ENCODE measurements at places on chromosomes 1 and 21.

DNA sequence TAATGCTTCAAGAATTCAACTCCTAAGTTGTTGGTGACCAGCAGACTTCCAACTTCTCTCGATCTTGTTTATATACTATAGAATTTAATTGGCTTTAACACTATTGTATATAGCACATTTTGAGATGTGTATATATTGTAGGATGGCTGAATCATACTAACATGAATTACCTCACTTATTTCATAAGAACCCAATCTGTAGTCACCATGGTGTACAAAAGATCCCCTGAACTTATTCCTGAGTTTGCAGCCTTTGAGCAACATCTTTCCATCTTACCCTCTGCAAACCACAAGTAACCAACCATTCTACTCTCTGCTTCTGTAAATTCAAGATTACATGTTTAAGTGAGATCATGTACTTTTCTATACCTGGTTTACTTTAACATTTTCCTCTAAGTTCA, 12.3 kb downstream of the ZP4 start:
- no peak for DNase-seq

GRCh38 chr1:55623311-55623710, 408.1 kb upstream of the USP24 start:
- no peak for DNase-seq

GRCh38 chr1:230717251-230717650, 3.3 kb upstream of the AGT start:
- DNase-seq, result no peak

GRCh38 chr1:23210963-23211362, 6.3 kb downstream of the HTR1D start:
- DNase-seq, result no peak

DNA sequence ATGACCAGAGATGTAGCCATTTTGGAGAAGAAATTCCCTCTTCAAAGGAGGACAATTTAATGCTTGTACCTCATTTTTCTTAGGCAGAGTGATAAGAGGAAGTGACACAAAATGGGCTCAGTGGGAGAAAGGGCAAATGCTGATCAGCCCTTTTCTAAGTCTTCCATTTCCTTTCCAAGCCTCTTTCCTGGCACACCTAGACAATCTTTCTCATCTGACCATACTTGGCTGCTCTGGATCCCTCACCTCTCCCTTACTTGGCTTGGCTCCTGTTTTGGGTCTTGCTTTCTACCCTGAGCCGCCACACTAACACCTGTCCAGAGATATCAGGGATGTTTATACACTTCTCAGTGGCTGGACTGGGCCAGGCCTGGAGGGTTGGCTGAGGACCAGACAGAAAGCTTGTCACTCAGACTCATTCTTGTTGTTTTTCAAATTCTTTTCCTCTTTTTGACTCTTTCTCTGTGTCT, 13.1 kb downstream of the TXNIP start:
- DNase-seq, result no peak

- DNase-seq, result no peak
These were observed 18.0 kb upstream of the LRRC8D start for GRCh38 chr1:89802841-89803240.

GRCh38 chr1:9112961-9113880, 15.7 kb downstream of the GPR157 start:
- no peak for DNase-seq

DNA sequence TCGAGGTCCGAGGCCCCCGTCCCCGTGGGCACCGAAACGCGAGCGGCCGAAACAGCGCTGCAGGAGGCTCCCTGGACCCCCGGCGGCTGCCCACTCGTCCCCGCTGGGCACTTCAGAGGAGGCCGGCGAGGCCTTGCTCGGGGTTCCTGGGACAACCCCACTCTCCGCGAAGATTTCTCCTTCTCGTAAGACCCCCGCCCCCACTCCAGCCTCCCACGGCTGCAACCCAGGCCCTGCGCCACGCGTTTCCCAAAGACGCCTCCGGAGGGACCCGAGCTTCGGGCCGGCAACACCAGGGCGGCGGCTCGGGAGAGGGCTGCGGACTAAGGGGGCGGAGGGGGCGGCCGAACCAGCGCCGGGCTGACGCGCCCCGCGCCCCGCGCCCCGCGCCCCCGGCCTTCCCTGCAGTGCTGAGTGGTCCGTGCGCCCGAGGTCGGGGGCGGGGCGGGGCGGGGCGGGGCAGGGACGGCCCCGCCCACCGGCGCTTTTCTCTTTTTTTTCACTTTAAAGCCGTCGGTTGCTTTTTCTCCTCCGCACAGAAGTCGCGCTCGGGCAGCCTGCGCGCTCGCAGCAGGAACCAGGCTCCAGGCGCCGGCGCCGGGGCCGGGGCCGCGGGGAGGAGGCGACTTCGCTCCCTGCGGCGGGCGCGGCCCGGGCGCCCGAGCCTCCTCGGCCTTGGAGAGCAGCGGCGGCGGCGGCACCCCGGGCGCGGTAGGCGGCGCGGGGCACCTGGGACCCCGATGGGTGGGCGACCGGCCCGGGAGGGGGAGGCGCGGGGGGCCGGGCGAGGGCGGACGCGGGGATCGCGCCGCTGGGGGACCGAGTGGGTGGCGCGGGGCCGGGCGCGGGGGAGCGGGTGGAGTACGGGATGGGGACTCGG, at the start of gene SPSB1:
SPSB1 (plus strand) TSS at position 534 of the 880 bp plus-strand sequence. CDS start 62,998 bp downstream, outside the sequence.
- no peak for DNase-seq

GRCh38 chr1:28108001-28108400, 19.6 kb upstream of the EYA3 start:
- DNase-seq, result no peak

- DNase-seq, result no peak
These were observed 9.2 kb upstream of the PPFIA4 start for GRCh38 chr1:203017061-203017460.

GRCh38 chr1:240705579-240705978, 93.6 kb upstream of the GREM2 start:
- DNase-seq, result no peak

GRCh38 chr1:203045821-203046594, 19.7 kb downstream of the PPFIA4 start:
- no peak for DNase-seq

DNA sequence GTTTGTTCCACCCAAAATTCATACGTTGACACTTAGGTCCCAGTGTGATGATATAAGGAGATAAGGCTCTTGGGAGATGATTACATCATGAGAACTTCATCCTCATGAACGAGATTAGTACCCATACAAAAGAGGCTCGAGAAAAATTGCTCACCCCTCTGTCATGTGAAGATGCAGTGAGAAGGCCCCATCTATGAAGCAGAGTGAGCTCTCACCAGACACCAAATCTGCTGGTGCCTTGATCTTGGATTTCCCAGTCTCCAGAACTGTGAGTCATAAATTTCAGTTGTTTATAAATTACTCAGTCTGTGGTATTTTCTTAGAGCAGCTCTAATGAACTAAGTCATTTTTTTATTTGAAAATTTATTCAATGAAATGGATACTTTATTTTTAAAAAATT, 42.6 kb upstream of the USP25 start:
- peak; percentile 46 for DNase-seq

DNA sequence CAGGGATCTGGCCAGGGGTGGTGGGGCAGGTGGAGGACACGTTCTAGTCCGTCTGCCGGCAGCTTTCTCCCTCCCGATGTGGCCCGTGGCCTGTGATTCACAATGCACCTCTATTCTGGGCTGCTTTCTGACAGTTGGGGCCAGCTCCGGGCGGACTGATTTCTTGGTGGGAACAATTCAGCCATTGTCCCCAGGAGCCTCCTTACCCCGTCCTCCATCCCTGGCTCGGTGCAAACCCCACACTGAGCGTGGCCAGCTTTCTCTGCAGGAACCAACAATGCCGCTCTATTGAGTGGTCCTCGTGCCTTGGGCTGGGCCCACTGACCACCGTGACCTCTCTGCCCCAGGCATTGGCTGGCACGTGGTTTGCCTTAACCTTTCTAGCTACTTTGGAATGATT, 29.7 kb downstream of the PADI2 start:
- DNase-seq, result no peak

DNA sequence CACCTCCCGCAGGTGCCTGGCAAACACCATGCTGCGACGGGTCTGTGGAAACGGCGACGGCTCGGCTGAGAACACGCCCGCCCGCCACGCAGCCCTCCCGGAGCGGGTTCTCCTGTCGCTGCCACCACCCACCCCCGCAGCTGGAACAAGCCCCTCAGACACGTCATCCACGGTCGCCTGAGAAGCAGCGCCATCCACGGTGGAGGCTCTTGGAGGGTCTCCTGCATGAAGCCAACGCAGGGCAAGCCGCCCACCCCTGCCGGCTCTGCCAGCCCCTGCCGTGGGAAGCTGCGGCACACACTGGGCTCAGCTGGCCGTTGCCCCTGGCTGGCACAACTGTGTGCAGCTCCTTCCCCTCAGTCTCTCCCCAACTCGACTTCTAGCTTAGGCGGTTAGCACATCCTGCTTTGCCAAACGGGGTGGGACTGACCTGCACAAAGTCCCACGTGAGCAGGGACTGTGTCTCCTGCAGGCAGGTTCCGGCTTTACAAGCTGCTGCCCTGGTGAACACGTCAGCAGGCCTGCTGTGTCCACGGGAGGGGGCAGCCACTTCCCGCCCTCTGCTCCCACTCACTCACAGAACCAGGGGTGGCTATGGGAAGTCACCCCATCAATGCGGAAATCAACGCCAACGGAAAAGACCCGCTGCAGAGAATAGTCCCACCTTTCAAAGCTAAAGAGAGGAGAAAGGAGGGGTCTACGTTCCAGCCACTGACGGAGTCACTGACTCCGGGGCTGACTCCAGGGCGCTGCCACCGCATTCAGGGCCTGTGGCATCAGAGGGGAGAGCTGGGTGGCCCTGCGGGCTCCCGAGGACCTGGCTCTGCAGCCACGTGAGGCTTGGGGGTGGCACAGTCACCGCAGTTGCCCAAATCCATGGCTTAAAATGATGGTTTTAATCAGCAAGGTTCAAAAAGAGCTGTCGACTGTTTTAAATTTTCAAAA, 10.3 kb downstream of the POFUT2 start:
- no peak for DNase-seq

GRCh38 chr1:25559031-25559430, 15.6 kb downstream of the LDLRAP1 start:
- DNase-seq, result no peak

DNA sequence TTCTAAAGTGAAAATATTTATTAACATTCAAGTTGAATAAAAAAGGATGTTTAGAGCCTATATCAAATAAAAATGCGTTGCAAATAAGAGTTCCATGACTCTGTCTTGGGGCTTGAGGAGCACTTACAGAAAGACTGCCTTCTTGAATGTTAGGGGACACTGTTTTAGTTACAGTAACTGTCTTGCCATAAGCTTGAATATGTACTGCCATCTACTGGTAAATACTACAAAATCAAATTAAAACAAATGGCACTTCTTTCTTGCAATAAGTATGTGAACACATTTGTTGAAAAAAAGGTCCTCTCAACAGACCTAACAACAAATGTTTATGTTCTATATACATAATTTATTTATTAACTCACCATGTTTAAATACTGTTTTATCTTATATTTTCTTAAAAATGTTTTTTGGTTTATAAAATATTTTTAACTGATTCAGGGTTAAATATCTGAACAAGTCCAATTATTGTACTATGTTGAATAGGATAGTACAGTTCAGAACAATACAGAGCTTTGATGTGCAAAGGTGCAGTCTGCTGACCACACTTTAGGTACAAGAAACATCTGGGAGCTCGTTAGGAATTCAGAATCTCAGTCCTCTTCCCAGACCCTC, 199.5 kb downstream of the LRRIQ3 start:
- DNase-seq, result peak; percentile 1

GRCh38 chr21:43029785-43030184, 45.9 kb downstream of the CBS start:
- DNase-seq, result no peak

DNA sequence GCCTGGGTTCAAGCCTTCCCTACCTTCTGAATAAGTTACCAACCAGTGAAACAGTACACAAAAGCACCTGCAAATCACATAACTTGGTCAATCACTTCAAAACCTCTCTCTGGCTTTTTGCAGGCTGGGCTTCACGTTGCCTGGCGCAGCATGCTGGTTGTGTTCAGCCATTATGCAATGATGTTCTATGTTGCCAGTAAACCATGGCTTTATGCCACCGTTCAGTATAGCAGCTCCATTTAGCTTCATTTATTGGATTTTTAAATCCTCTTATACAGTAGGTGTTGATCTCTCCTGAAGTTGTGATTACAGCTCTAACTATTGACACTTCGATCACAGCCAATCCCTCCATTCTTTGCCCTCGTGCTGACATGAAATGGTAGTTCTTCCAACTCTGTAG, 233.6 kb upstream of the PTBP2 start:
- DNase-seq, result no peak

DNA sequence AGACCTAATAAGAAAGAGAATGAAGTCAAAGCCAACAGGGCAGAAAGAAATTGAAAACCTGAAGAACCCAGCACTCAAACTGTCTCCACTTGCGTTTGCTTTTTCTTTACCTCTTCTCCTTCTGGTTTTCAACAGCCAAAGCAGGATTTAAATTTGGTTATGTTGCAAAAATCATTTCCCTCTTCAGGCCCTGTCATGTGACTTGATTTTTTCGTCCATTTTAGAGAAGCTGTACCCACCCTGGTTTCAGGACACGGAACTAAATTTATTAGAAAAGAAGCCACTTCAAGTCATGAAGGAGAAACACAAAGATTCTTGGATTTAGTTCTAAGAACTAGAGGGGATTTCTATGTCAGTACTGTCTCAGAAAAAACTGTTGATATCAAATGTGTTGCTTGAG, 1.0 kb upstream of the SYNJ1 start:
- no peak for DNase-seq
